Activated CD4-positive, alpha-beta T cell treated with anti-CD3 and anti-CD28 coated beads, Interleukin-2, amount 50 U/mL, for 24 hours (primary cell): ENCODE measurements at places on chromosomes 6 and 20.
A peak's percentile ranks its signal among the peaks of the same experiment; 100 is the strongest.

GRCh38 chr6:22102671-22103070 lies 194.2 kb downstream of the PRL start:
- peak; percentile 1 for DNase-seq

GRCh38 chr20:57930351-57930750 lies 220.5 kb upstream of the PMEPA1 start:
- DNase-seq = no peak

DNA sequence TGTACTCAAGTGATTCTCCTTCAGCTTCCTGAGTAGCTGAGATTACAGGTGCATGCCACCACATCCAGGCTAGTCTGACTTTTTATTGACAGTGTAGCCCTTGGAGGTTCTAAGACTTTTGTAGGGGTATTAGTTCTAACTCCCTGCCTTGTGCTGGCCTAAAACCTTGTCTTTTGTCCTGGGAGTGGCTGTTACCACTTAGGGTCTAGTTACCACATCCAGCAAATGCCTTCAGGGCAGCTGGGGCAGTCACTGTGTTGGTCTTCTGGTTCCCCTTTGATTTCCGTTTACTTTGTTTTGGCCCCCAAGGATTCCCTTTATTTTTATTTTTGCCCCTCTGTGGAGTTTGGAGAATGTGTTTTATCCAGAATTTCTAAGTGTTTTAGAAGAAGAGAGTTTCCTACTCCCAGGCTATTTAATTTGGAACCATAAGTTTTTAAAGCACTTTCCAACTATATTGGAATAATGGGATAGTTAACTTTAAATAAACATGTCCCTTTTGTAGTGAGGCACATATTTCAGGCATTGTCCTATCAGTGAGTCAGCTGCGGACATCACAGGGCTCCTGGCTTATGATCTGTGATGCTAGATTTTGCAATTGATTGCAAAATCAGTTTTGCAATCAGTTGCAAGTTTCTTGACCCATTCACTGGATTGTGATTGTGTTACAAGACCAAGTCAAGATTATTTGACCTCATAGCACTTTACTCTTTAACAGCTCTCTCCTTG lies 25.0 kb downstream of the IL22RA2 start:
- DNase-seq = no peak

- no peak for DNase-seq
Measured at GRCh38 chr6:85490516-85491248, 40.8 kb downstream of the NT5E start.

- no peak for DNase-seq
Measured at GRCh38 chr6:32107406-32107805, 1.7 kb downstream of the TNXB start.

- DNase-seq = no peak
Measured at GRCh38 chr6:13653296-13653695, 38.2 kb downstream of the NOL7 start.

- DNase-seq = no peak
Measured at GRCh38 chr6:154977588-154977987, 17.5 kb upstream of the TIAM2 start.

- no peak for DNase-seq
Measured at GRCh38 chr20:51014797-51015722, 7.8 kb downstream of the KCNG1 start.

DNA sequence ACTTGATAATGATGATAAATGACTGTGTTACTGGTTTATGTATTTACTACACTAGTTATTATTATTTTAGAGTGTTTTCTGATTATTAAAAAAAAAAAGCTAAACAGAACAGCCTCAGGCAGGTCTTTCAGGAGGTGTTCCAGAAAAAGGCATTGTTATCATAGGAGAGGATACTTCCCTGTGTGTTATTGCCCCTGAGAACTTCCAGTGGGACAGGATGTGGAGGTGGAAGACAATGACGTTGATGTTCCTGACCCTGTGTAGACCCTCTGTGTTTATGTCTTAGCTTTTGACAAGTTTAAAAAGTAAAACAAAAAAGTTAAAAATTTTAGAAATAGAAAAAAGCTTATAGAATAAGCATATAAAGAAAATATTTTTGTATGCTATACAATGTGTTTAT lies 49.1 kb downstream of the NCOA7 start:
- DNase-seq = no peak

DNA sequence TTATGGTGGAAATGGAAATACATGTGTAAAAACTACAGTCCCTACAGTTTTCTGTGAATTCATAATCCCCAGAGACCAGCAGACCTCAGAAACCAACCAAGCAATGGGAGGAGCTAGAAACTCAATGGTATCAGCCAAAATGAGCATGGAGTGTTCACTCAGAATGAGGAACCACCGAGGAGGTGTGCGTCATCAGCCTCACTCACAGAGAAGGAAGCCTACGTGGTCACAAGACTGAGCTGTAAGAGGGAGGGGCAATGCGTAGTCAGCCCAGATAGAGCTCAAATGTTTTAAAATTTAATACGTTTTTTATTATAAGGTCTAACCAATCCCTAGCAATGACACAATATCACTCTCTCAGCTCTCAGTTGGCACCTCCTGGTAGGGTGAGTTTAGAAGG lies 17.4 kb downstream of the MYLK4 start:
- no peak for DNase-seq

DNA sequence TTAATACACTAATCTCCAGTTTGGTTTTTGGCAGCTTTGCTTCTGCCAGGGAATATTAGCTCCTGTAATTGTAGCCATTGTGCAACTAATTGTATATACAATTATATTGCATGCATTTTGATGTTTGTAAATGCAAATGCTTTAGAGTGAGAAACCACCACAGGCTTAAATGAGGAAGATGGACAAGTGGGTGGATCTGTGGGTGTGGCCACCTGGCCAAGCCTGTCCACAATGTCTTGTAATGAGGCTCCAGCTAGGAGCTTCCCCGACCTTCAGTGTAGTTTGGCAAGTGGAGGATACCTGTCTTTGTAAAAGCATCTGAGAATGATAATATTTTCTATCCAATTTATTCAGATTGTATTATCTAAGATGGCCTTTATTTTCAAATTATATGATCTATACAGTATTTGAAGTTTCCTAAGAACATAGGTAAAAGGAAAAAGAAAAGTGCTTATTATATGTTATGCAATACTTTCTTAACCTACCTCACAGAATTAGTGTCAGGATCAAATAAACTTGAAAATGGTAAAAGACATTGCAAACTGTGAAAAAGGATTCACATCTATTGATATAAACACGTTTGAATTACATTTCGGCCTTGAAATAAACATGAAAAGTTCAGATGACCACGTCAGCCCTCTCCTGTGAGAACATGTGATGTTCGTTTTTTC lies 49.3 kb upstream of the ARID1B start:
- no peak for DNase-seq

DNA sequence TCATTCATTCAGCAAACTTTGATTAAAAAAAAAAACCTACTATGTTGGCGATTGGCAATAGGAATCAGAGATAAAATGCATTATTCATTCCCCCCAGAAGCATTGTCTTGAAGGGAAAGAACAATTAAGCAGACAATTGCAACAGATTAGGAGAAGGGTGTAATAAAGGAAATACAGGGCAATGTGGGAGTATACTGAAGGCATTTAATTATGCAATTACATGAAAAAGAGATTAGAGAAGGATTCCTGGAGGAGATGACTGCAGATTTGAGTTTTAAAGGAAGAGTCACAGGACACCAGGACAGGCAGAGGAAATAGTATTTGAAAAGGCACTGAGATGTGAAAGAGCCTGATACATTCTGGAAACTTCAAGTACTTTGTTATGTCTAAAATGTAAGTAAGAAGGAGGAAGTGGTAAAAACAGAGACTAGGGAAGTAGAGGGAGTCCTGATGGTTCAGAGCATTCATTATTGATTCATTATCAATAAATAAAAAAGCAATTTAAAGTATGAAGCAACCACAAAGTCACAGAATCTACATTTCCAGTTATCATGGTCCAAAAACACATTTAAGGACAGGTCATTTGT lies 43.7 kb downstream of the THEMIS start:
- no peak for DNase-seq
